HTR-8/SVneo (cell line): ENCODE measurements at places on chromosomes 2 and 18.

GRCh38 chr2:134301099-134301927 is 47.4 kb downstream of the MGAT5 start:
- DNase-seq, result no peak

- peak; percentile 23 for DNase-seq
These were observed 21.3 kb upstream of the CD28 start for GRCh38 chr2:203685081-203685621.

DNA sequence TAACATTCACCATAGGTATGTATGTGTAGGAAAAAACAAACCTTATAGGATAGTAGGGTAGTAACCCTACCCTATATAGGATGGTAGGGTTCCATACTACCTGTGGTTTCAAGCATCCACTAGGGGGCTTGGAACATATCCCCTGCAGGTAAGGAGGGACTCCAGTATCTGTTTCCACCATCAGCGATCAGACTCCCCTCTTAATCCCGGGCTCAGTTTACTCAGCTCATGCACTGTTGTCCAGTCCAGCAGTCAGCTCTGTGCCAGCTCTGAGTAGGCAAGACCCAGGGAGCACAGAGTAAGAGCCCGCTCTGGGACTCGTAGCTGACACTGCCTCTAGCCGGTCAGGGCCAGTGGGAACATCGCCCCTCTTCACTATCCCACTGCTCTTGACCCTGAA is 61.7 kb downstream of the MEX3C start:
- no peak for DNase-seq

GRCh38 chr2:180474716-180475115 is 467.6 kb upstream of the CWC22 start:
- no peak for DNase-seq

DNA sequence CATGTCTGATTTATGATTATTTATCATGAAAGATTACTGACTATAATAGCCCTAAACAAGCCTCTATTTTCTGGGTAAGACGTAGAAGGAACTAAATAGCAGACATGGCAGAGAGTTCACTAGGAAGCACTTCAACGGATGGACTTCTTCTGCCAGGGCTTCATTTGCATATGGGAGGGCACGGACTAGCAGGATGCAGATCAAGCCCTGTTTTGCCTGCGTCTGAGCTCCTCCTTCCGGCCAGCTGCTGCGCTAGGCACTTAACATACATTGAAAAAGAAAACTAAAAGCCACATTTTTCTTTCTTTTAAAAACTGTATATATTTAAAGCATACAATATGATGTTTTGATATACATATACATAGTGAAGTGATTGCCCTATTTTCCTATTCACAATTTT is 340.0 kb upstream of the MEX3C start:
- no peak for DNase-seq

GRCh38 chr18:52670896-52671295 is 330.9 kb downstream of the DCC start:
- DNase-seq, result no peak

DNA sequence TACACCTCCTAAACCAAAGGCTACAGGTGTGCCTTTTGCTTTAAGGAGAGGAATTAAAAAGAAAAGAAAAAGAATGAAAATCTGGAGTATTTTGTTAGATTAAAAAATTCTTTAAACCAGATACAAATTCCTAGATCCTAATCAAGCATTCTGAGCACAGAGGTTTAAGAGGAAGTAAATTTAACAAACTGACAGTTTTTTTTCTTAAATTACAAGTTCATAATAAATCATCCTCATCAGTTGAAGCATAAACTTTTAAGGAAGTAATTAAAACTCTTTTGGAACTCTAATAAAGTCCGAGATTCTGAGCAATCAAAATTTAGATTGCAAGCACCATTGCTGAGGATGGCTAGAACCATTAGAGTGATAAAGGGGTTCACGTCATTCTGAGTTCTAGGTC is 75.1 kb downstream of the POLE4 start:
- DNase-seq, result no peak

- no peak for DNase-seq
These were observed 297.4 kb upstream of the GCFC2 start for GRCh38 chr2:76008001-76008702.

- DNase-seq, result no peak
These were observed 410 bp upstream of the TGIF1 start for GRCh38 chr18:3449512-3450011.

- DNase-seq, result no peak
These were observed 98.3 kb upstream of the ACVR1C start for GRCh38 chr2:157726946-157727345.

GRCh38 chr2:2230433-2230817 is 100.7 kb downstream of the MYT1L start:
- DNase-seq, result no peak

DNA sequence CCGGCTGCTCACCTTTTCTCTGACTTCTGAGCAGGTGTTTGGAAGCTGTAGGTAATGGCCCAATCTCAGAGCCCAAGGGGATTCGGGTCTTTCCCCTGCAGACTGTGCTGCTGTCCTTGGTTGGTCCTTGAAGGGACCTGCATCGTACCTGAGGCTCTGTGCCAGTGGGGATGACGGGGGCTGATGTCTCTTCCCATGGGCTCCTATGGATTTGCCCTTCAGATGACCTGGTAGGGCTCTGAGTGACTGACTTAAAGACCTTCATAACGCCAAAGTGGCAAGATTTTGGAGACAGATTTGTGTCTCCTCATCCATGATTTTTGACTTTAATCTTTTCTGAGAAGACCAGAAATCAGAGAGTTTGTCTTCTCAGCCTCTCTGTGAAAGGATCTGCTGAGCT is 166.1 kb downstream of the FAM210A start:
- DNase-seq, result no peak

DNA sequence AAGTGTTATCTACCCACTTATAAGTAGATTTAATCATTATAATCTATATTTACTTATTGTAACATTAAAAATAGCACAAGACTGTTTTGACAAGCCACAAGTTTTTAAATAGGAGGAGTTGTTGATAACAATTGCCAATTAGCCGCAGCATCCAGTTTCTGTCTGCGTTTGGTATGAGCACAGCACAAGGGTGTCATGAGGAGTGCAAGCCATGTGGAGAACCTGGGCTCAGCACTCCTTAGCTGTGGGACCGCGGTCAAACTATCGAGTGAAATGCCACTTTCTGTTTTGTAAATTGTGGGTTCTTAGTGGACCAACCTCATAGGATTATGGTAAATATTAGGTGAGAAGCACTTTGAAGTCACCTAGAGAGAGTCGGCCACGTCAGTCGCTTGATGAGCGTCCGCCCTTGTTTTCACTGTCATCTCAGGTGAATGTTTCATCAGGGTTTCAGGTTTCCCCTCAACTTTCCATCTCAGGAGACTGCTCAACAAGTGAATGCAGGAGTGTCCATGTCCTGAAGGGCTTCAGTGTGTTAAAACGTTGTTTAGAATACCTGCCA is 294.5 kb downstream of the ZNF407 start:
- DNase-seq, result no peak

GRCh38 chr2:189837326-189837725 is 53.1 kb downstream of the PMS1 start:
- no peak for DNase-seq

DNA sequence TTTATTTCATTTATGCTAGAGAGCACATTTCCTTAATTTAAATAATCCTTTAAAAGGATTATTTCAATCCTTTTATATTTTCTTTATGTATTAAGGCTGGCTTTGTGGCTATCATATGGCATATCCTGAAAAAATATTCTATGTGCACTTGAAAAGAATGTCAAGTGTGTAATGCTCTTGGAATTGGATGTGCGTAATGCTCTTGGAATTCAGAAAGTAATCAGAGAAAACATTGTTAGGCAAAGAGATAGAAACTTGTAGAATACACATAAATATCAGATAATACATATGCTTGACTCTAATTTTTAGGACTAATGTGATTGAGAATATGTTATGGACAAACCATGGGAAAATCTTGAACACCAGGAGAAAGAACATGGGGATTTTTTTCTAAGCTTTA is 197.5 kb upstream of the COL3A1 start:
- DNase-seq, result peak; percentile 67

- no peak for DNase-seq
These were observed 9.2 kb downstream of the TMEM37 start for GRCh38 chr2:119440873-119441272.

DNA sequence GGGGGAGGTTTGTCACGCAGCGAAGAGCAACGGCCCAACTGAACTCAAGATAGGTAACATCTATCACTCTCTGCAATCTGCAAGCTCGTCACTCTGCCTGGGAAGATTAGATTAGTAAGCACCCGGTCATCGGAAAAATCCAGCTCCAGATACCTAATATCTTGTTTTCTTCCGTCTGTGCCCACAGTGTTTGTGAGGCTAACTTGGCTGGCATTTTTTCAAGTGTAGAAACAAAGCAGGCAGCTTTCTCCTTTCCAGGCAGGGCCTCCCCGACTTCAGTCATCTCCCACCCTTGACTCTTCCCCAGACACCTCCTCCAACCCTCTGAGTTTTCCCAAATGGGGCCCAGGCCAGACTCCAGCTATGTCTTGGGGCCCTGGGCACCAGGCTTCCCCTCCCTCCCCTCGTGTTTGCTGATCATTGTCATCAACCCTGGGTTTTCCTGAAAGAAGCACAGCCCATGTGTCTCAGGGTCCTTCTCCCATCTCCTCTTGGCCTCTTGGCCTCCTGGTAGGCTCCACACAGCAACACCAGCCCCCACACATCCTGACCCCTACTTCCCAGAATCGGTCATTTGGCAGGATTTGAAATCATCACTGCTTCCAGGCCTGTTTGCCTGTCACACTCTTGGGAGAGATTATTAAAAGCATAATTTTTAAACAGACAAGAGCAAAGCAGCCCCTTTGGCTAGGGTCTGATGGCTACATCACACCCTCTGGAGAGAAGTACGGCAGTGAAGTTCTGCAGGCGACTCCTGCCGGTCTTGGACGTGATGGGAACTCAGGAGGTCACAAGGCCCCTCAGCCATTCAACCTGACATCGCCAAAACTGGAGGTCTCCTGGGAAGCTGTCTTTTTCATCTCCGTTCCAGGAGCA is 144.9 kb upstream of the ID2 start:
- no peak for DNase-seq

GRCh38 chr2:120287183-120288015 is 34.7 kb downstream of the RALB start:
- peak; percentile 26 for DNase-seq

GRCh38 chr2:213229814-213230213 is 54.5 kb upstream of the SPAG16 start:
- no peak for DNase-seq

- no peak for DNase-seq
These were observed 91.9 kb upstream of the FOSL2 start for GRCh38 chr2:28300485-28301341.

GRCh38 chr2:11625671-11626070 is 44.3 kb downstream of the NTSR2 start:
- no peak for DNase-seq

DNA sequence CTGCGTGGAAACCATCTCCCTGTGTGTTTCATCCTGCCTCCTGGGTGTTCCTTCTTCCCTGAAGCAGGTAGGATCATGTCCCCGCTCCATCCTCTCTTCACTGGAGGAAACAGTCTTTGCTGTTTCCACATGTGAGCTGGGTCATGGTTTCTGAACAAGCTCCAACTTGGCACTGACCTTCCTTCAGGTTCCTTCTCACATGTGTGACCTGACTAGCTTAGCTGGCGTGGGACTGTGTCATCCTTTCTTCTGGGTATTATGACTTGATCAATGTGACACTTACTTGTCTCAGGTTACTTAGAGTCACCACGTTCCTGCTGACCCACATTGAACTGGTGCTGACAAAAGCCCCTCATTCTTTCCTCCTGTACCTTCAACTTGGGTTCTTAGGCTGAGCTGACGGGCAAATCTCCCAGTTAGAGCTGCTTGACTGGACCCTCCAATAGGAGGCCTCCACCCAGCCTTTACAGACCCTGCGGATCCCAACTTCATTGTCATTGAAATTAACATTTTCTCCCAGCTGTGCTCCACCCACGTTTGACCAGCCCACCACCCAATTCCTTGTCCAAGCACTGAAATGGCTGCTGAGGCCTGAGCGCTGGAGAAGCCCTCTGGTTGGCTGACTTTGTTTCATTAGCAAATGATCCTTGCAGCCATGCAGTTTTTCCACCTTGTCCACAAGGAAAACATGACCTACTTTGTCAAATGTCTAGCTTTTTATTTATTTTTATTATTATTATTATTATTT is 128.1 kb downstream of the DDX1 start:
- DNase-seq, result no peak

- no peak for DNase-seq
These were observed 60.8 kb upstream of the GLS start for GRCh38 chr2:190819840-190820301.

- no peak for DNase-seq
These were observed 1.7 kb upstream of the SLC3A1 start for GRCh38 chr2:44273596-44273995.
